ENCODE measurements at places on chromosomes 4 and X. TPM values are rescaled to one million over a fixed set of nuclear protein-coding genes. Genes with fewer than 3 reads are reported as not detected.

DNA sequence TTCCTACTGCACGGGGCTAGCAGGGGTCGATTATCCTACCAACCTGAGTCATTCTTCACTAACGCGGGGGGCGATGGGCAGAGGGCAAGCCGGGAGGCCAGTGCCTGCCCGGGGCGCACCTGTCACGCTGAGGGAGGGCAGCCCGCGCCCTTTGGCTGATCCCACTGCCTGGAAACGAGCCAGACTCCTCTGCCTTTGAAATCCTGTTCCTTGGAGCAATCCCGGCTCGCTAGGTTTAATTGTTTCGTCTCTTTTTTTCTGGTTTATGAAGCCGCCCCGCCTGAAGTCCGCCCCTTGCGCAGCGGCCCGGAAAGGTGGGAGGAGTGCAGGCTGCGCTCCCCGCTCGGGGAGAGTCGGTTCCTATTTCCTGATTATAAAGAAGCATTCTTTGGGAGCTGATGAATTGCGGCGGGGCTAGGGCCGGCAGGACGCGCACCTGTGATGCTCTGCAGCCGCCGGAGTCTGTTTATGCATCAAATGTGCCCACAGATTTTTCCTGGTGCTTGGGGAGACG is 484.2 kb downstream of the BCOR start:
- DNase-seq = no peak

- no peak for DNase-seq
These were observed 125.0 kb downstream of the AKAP4 start for GRCh38 chrX:50075630-50076339.

DNA sequence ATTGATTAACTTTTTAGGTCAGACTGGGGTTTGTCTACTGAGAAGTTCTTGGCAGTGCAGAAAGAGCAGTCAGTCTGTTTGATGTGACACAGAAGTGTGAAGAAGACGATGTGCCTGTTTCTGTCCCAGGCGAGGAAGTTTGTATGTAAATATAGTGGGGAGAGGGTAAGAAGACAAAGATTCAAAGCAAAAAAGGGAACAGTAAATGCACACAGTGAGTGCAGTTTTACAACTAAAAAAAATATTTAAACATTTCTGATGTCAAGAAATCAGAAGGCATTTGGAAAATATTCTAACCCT is 264.9 kb downstream of the RAPGEF2 start:
- no peak for DNase-seq

- DNase-seq = no peak
These were observed 40.1 kb upstream of the GAB1 start for GRCh38 chr4:143296397-143297067.

- no peak for DNase-seq
These were observed 10.8 kb downstream of the FTHL17 start for GRCh38 chrX:31061091-31061490.

GRCh38 chr4:122827879-122828601 is 1.4 kb downstream of the FGF2 start:
- DNase-seq = no peak

GRCh38 chrX:13938051-13938828 is 91.5 kb downstream of the GEMIN8 start:
- peak; percentile 26 for DNase-seq

- no peak for DNase-seq
These were observed 14.3 kb downstream of the GPRIN3 start for GRCh38 chr4:89293299-89293698.

GRCh38 chr4:95250544-95251137 is 298.1 kb downstream of the UNC5C start:
- peak; percentile 22 for DNase-seq

GRCh38 chrX:13248867-13249486 is 70.9 kb downstream of the ATXN3L start:
- DNase-seq = no peak

- DNase-seq = no peak
These were observed 265.5 kb upstream of the FTHL17 start for GRCh38 chrX:31337332-31337731.

DNA sequence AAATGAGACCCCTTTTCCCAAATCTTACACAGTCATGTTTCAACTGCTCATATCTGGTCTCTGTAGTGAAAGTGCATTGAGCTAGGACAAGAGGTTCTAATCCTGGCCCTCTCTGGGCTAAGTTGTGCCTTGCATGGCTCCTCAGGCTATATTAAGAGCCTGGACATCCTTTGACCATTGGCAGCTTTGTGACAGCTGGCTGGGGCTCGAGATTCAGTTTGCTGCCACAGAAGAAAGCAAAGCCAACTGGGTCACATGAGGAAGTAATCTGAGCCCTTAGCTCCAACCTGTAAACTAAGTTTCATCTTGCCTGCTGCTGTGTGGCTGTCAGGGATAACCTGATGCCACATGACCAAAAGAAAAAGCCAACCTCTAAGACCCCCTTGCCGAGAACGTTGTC is 51.8 kb upstream of the JADE1 start:
- DNase-seq = no peak

GRCh38 chrX:16312761-16313623 is 145.7 kb downstream of the MAGEB17 start:
- no peak for DNase-seq

DNA sequence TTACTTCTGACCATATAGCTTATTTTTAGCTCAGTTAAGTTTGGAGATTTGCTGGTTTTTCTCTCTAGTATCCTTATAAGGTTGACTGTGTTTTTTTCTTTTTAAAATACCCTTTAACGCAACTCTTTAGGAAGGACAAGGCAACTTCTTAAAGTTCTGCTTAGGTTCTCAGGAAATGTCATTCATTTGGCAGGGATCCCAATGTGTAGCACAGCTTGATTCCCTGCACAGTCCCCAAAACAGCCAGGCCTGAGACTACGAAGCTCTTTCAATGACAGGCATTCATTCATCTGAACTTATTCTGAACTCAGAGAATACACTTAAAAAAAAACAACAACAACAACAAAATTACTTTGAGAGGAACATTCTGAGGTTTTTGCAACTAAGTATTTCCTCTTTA is 1765.8 kb downstream of the PCDH7 start:
- no peak for DNase-seq

DNA sequence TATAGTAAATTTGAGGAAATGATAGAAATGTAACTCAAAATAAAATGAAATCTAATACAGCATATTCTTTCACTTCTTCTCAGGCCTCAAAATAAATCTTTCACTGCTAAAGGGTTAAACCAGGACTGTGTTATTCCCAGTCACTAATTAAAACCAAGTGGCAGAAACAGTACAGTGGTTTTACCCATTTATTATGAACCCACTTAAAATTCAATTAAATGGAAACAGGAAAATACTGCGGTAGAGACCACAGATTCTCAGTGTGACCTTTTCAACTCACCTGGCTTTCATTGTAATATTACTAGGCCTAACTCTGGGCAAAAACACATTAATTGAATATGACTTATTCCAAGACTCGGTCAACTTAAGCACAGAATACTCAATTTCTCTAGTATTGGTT is 176.5 kb upstream of the DKK2 start:
- DNase-seq = no peak

- no peak for DNase-seq
These were observed 131.7 kb downstream of the EPHA5 start for GRCh38 chr4:65538571-65538970.

- DNase-seq = no peak
These were observed 76.8 kb upstream of the DDX53 start for GRCh38 chrX:22922961-22923360.

- no peak for DNase-seq
These were observed 3.1 kb downstream of the POU3F4 start for GRCh38 chrX:83511208-83511607.

DNA sequence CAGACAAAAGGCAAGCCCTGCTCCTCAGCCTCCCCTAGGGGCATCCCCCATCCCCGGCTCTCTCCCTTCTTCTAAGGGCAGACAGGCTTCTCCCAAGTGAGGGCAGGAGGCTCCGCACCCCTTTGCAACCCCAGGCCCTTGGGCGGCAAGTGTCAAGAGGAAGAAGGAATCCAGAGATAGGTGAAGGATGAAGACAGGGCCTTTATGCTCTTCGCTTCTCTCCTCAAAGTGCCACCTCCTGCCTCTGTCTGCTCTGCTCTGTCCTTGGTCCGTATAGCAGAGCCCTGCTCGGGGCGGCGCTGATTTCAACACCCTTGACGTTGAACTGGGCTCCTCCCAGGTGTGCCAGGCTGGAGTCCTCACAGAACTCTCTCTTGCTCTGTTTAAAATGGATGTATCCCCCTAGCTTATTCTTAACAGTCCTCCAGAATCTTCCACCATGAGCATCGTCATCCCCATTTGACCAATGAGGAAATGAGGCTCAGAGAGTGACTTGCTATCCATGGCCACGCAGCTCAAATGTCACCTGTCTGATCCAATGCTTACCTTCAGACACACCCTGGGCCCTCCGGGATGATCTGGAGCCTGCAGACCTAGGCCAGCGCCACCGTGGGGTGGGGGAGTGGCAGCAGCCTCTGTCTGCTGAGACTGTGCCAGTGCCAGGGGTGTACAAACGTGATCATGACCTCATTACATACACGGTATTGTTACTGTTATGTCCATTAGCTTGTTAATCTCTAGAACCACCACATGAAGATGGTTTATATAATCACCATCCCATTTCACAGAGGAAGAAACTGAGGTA is 99.8 kb downstream of the PHKA2 start:
- peak; percentile 62 for DNase-seq

DNA sequence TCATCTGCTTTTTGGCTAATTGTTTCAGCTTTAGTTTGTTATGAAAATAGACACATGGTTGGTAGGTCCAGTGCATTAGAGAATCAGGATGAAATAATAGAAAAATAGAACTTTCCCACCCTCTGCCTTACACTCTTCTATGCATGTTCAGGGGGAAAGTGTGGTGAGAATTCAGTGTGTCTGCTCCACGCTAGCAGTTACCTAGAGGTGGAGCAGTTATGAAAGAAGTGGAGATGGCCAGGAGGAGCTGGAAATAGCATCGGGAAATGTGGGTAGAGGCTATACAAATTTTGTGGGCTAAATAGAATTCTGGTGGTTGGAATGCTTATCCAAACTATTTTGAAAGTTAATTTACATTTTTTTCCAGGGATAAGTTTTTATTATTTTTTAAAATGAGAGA is 91.4 kb upstream of the MAD2L1 start:
- DNase-seq = no peak

YY2 gene
- total RNA-seq = 3.0 TPM

RAP2C gene
- 27.2 TPM for total RNA-seq

SMARCA1 gene
- total RNA-seq = 29.3 TPM

UGT2B17 gene
- not detected for total RNA-seq

SERPINA7 gene
- total RNA-seq = not detected

USP26 gene
- total RNA-seq = not detected

NLGN3 gene
- total RNA-seq = 0.69 TPM

TCP11X2 gene
- total RNA-seq = not detected

PDE5A gene
- total RNA-seq = 23.0 TPM

METAP1 gene
- total RNA-seq = 26.2 TPM

DGKK gene
- 0.13 TPM for total RNA-seq
